ENCODE measurements at places on chromosomes 12 and 14.

DNA sequence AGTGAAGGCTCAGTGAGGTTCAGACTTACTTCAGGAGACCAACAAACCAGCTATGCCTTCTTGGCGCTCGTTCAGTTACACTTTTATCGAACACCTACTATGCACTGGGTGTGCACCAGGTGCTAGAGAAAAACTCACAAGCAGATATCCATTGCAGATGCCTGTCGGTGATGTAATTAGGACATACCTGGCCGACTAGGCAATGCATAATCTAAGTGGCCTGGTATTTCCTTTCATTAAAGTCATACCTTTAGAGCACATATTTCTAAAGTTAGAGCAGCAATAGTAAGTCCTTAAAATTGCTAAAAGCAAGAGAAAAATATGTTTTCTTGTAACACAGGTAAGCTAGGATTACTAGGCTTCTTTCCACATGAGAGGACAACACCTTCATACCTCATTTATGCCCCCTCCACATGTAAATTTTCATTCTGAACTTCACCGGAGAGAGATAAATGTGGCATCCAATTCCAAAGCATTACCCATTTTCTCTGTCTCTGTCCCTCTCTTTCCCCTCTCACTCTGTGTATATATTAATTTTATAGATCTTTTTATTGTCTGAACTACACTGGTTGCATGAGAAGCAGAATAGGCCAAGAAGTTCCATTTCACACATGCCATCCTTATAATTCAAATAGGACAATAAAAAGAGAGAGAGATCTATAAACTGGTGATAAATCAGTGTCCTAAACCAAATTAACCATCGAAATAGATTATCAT is 242.2 kb downstream of the SPTSSA start:
- DNase-seq = no peak

DNA sequence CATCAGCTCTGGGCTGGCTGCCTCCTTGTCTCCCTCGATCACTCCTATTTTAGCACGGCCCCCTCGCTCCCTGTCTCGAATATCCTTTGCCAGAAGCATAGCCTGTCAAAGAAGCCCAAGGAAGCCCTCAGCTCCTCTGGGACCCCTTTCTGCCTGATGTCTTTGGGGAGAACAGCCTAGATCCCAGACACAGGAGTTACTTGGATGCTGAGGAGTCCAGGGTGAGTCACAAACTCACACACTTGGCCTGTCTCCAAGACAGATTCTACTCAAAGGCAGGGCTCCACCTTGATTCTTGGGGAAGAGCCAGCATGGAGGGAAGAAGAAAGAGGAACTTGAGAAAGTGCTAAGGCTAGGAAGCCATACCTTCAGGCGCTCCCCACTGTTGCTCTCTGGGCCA is 8.1 kb downstream of the AVIL start:
- DNase-seq = no peak

- no peak for DNase-seq
These were observed 55.5 kb upstream of the BCAT1 start for GRCh38 chr12:25004447-25004846.

DNA sequence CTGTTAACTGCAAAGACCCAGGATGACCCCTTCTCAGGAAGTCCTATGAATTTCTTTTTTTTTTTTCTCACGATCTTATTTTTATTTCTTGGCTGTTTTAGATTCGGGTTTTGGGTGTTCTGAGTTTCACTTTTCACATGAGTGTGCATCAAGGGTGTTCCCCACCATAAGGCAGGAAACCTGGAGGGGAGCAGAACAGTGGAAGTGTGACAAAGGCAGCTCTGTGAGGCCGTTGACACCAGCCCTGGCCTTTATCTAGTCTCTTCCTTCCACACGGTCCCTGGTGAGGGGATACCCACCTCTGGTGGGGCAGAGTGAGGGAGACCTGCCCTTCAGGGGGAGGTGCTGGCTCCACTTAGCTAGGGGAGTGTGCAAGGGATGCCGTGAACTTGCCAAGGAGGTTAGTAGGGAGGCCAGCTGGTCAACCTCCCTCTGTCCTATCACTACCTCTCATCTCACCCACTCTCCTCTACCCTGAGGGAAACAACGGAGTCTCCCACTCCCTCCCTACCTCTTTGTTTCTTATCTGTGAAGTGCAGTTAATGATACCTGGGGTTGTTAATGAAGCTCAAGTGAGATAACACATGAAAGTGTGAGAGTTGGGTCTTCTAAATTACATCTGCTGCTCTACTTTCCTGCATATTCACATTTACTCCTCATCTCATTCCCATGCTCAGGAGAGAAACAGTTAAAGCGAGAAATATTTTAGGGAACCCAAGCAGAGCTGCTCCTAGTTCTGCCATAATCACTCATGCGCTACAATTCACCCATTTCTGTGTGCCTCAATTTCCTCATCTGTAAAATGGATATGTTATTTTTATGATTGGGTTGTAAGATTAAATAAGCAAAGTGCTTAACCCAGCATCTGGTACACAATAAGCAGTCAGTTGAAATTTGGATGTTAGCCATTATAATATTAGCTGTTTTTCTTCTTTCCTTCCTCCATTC is 4.4 kb upstream of the GALNT6 start:
- no peak for DNase-seq

GRCh38 chr12:5184186-5184585 is 140.5 kb downstream of the KCNA5 start:
- no peak for DNase-seq

Measured in left renal pelvis (tissue), 4 donors.